Kidney epithelial cell (primary cell): ENCODE measurements at places on chromosomes 1 and 21.

DNA sequence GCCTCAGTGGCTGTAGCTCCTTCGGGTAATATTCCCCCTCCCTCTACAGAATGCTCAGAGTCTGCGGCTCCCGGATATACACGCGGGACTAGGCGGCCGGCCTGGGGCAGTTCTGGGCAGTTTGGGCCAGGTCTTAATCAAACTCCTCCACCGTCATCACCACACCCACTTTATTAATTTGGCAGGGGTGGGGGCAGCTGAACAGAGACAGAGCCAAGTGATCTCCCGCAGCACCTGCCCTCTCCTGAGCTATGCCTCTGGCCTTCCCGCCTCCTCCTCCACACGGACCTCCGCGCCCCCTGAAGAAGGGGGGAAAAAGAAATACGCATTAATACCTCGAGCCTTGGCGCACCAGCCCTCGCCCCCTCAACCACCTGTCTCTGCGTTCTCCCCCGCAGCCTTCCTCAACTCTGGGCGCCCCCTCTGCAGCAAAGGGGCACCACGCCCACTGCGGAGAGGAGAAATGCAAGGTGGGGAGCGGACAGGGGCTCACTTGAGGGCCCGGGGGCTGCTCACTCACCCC lies 42.6 kb downstream of the CD34 start:
- DNase-seq, result no peak

- DNase-seq, result no peak
Observed at GRCh38 chr1:69533343-69533742, 34.4 kb upstream of the LRRC7 start.

DNA sequence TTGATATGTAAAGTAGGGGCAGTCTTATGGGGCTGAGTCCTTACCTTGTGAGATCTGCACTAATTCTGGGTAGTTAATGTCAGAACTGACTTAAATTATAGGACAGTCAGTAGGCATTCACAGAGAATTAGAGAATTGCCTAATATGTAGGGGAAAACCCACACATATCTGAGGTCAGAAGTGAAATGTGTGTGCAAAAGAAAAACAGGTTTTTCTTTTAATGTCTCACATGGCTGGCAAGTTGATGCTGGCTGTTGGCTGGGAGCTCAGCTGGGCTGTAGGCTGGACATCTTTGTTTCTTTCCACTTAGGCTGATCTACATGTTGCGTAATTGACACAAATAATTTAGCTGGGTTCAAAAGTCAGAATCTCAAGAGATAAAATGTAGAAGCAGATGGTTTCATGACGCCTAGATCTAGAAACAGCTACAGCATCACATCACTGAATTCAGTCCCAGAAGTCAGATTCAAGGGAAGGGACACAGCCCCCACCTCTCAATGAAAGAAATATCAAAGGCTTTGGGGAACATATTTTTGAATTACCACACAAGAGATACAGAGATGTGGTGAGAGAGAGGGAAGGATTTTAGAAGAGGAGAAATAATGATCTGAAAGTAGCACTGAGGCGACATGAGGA lies 98.9 kb downstream of the TNFSF18 start:
- no peak for DNase-seq

GRCh38 chr1:70961374-70961975 lies 86.1 kb downstream of the PTGER3 start:
- DNase-seq, result no peak

- no peak for DNase-seq
Observed at GRCh38 chr1:89866568-89866967, 45.7 kb downstream of the LRRC8D start.

GRCh38 chr1:164263540-164263939 lies 295.4 kb upstream of the PBX1 start:
- no peak for DNase-seq

- no peak for DNase-seq
Observed at GRCh38 chr1:201250326-201251011, 32.8 kb upstream of the PKP1 start.

GRCh38 chr1:181139631-181140061 lies 51.1 kb downstream of the IER5 start:
- no peak for DNase-seq

- no peak for DNase-seq
Observed at GRCh38 chr1:175273376-175274031, 80.9 kb upstream of the KIAA0040 start.

- no peak for DNase-seq
Observed at GRCh38 chr1:3683992-3684391, 31.7 kb downstream of the TP73 start.

- DNase-seq, result no peak
Observed at GRCh38 chr1:44532567-44532944, 127.5 kb downstream of the RNF220 start.

DNA sequence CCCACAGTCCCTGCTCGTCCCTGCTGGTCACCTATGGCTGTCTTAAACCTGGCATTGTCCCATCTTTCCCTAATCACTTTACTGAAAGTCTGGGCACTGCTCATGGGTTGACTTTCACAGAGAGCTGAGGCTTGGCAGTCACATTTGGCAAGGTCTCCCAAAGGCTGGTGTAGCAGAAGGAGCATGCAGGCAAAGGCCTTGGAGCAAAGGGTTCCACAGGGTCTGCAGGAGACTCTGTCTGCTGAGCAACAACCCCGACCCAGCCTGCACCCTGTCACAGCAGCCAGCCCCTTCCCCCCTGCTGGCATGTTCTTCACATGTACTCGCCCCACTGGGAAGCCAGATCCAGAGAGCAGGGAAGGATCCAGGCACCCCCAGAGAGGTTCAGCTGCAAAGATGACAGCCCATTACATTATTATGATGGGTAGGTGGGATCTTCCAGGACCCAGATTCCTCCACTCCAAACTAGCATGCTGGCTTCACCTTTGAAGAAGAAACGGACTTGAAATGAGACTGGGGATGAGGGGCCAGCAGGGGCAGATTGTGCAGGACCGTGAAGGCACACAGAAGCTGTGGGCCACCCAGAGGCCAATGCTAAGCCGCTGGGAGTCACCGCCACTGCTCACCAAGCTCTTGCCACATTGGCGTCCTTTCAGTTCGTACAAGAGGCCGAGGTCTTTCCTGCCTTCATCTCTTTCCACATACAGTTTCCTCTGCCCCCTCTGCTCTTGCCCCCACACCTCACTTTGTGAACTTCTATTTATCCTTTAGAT lies 14.2 kb upstream of the TMEM125 start:
- DNase-seq, result no peak

DNA sequence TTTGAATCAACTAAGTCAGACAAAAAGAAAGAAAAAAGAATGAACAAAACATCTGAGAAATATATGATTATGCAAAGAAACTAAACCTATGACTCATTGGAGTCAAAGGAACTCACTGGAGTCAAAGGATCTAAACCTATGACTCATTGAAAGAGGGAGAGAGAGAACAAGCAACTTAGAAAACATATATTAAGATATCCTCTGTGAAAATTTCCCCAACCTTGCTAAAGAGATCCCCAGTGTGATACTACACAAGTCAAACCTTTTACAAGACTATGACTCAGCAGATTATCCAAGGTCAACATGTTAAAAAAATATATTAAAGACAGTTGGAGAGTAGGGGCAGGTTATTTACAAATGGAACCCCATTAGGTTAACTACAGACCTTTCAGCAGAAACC lies 1538.3 kb downstream of the NCAM2 start:
- DNase-seq, result no peak

- DNase-seq, result no peak
Observed at GRCh38 chr1:116988908-116989307, 12.7 kb upstream of the CD101 start.

DNA sequence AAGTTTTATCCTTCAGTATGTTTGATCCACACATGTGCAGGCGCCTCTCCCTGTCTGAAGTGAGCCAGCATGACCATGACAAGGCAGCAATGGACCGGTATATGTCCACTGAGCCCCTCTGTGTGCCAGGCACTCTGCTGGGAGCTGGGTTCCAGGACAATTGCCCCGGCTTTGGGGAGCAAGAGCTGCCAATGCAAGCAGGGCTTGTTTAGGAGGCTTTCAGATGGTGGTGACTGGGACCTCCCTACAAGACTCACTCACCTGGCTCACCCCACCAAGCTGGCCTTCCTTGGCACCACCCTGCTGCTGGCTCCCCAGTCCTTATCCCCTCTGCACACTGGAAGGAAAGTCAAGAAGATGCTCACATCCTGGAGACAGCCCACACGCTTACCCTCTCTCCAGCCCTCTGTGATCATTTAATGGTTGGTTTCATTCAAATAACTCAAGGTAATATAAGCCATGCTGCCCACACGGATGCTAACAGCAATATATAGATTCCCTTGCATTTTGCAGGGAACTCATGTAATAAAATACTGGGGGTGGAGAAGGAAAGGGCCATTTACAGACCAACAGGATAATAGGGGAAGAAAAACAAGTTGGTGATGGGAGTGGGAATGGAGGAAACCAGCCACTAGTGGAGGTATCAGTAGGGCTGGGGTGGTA lies 23.6 kb downstream of the KCND3 start:
- no peak for DNase-seq

DNA sequence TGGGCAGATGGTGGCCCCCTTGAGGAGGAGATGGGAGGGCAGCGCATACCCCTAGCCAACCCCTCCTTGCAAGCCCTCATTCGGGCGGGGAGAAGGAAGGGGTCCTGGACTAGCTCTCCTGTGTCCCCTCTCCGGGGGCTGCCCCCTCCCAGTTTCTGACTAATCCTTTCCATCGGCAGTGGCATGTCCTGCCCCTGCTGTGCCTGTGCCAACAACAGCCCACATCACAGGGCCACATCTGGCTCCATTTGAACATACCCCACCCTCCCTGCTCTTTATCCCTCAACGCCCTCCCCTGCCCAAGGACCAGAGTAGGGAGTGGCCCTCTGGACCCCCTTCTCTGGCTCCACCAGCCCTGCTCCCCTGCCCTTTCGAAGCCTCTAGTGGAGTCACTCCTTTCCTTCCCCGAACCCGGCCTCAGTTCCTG lies 11.0 kb upstream of the LMNA start:
- no peak for DNase-seq

GRCh38 chr21:41168391-41169257 lies 664 bp downstream of the BACE2 start:
- peak; percentile 21 for DNase-seq

- DNase-seq, result no peak
Observed at GRCh38 chr1:179183857-179184256, 45.6 kb downstream of the ABL2 start.

- DNase-seq, result no peak
Observed at GRCh38 chr1:22275626-22276395, 132.9 kb upstream of the WNT4 start.

DNA sequence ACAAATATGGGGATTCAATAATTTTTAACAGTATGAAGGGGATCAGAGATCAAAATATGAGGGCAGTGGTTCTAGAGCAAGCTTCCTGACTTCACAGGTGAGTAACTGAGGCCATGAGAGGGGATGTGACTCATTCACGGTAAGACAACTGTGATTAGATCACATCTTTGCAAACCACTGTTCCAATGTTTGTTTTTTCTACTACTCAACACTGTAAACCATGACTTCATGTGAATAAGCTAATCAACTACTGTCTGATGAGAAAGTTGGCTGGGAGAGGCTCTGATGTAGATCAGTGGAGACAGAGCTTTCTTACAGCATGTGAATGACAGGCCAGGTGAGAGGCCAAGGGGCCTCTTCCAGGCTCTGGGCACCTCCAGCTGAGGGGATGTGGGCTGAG lies 84.7 kb downstream of the BRINP2 start:
- DNase-seq, result peak; percentile 90

- DNase-seq, result no peak
Observed at GRCh38 chr1:89791064-89791726, 29.6 kb upstream of the LRRC8D start.

GRCh38 chr1:162168261-162168660 lies 98.8 kb downstream of the NOS1AP start:
- DNase-seq, result no peak

DNA sequence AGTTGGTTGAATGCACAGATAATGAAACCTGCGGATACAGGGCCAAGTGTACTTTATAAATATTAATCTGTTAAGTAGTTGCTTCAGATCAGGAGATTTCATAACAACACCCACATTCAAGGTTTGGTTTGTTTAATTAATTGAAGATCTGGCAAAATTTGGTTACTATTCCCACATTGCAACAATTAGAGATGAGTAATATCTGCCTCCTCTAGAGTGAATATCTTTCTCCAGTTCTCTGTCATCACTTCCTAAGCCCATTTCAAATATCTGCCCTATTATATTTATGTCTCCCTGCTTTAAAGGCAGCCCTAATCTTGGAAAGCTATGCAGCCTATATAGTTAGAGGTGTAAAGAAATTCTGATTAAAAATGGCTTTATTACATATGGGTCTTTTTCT lies 61.4 kb downstream of the PPP2R5A start:
- no peak for DNase-seq

DNA sequence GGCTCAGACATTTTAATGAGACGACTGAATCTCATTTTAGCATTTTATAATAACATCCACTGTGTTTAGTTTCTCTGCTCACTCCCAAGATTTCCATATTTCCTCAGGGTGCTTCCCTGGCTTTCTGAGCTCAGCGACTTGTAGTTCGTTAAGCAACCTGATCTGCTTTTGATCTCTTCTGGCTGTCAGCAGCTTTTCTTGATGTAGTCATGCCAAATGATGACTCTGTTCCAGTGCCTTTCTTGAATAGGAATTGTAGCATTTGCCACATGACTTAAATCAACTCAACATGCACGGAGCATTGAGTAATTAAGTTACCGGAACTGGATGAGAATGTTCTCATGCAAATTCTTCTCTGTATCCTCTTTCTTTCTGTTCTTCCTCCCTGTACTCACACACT lies 246.1 kb downstream of the FMN2 start:
- peak; percentile 71 for DNase-seq

- no peak for DNase-seq
Observed at GRCh38 chr1:177247623-177248176, 76.9 kb downstream of the BRINP2 start.
